Activated CD4-positive, CD25-positive, alpha-beta regulatory T cell (primary cell): ENCODE measurements at places on chromosomes 16 and 17.

- DNase-seq, result no peak
Observed at GRCh38 chr16:85207357-85207921, 95.2 kb upstream of the CIBAR2 start.

GRCh38 chr17:72308744-72309385 is 188.0 kb downstream of the SOX9 start:
- no peak for DNase-seq

GRCh38 chr17:77822302-77823030 is 136.0 kb upstream of the TNRC6C start:
- no peak for DNase-seq

- no peak for DNase-seq
Observed at GRCh38 chr16:60405286-60405685, 1631.0 kb downstream of the CDH8 start.

GRCh38 chr16:19872935-19873334 is 11.7 kb downstream of the GPRC5B start:
- DNase-seq, result no peak

DNA sequence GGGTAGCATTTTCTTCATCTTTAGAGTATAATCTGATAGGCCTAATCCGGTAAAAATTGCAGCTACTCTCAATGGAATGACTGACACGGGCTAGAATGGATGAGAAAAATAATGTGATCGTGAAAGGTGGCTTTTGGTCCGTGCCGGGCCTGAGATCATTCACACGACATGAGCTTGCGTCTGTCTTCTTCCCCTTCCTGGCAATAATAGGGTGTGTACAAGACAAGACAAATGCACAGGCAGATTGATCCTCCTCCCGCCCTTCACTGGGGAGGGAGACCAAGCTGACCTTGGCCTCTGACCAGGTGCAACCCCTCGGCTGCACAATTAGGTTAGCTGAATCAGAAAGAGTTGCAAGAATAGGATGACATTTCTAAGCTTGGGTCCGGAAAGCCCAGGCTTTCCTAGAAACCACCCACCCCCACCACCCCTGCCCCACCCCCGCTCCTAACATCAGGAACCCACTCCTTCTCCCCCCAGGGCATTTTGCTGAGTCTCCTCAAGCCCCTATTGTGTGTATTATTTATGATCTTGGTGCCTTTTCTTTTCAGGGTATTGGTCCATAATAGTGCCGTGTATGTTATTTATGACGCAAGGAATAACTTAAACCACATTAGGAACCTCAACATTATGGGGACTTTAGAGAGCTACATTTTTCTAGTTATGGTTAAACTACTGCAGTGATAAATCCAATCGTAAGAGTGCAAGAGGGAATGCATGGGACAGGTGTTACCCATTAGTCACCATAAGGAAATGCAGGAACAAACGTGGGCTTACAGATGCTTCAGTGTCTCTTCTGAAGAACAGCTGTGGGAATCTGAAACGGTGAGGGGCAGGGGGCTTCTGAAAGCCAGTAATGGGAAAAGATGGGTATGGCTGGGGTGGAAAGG is 540.1 kb upstream of the PSMD7 start:
- DNase-seq, result no peak
